ENCODE measurements at places on chromosomes 1 and 21.

- DNase-seq, result peak; percentile 55
Measured at GRCh38 chr1:182629499-182630096, 25.4 kb upstream of the RGS16 start.

- DNase-seq, result no peak
Measured at GRCh38 chr1:107990606-107991005, 25.6 kb upstream of the VAV3 start.

DNA sequence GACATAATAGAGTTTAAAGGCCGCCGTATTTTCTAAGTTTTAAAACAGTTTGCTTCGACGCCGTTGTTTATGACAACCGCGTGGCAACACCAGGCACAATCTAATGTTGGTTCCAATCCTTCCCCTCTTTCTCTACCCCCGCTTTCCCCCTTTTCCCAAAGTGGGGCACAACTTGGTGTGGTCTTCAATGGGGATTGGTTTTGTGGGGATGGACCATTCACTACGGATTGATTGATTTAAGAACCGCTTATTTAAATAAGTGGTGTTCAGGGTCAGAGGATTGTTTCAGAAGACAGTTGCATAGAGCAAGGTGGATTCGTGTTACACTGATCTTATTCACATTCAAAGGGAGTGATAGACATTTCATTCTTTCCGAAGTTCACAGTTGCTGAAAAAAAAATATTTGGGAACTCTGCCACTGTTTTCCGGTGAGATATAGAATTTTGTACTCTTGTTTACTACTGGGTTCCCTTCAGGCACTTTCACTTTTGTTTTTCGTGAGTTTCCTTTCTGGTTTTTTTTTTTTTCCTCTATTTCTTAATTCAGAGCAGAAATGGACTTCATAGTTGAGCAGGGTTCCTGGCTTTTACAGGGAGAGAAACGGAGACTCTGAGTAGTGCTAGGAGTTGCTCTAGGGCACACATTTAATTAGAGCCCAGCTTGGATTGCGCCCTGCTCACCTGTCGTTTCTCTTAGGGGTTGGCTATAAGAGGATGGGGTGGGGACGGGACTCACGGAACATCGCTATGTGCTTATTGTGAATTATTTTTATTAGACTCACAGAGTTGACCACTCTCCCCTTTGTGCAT, 79.6 kb upstream of the AK4 start:
- DNase-seq, result no peak

GRCh38 chr1:95323123-95323522, 89.1 kb downstream of the RWDD3 start:
- DNase-seq, result no peak

- DNase-seq, result no peak
Measured at GRCh38 chr1:15620155-15620545, 2.9 kb downstream of the DDI2 start.

DNA sequence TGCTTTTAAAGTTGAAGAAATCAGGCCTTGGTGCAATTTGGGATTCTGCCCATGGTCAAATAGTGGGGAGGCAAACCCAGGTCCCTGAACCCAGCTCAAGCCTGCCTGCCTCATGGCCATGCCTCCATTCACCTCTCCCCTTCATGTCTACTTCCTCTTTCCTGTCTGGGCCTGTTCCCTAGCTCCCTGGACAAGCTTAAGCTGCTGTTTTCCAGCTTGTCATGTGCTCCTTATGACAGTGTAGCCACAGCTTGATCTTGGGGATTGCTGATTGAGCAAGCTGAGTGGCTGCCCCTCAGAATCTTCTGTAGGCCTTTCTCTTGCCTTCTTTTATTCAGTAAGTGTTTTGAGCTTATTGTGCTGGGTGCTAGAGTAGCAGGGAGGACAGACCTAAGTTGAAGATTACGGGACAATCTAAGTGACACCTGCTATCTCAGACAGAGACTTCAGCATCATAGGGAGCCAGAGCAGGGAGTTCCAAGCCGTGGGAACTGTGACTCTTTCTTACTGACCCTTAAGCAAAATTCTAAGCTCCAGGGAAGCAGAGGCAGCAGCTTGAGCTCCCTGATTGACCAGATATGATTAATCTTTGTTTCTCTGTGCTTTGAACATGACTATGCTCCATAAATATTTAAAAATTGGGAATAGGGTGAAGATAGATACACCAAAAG, 520 bp upstream of the MR1 start:
- no peak for DNase-seq

DNA sequence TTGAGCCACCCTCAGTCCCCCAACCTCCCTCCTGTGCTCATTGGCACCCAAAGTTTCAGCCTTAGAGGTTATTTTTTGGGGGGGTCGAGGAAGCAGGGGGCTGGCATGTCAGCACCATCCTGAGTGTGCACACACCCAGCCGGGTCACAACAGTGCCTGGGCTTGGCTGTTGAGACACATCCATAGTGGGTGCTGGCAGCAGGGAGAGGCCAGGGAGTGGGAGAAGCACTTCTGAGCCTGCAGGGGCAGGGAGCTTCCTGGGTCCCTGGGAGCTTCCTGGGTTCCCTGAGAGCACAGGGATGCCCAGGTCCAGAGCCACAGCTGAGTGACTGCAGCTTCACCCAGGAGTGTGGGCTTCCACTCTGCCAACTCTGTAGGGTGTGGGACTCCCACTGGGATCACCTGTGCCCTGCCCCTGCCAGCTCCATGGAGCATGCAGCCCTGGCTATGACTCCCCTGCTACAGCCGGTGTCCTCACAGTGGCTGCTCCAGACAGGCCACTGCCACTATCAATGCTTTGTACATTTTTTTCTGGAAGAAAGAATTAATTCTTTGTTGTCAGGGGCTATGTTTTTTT, 240.4 kb downstream of the PTGER3 start:
- DNase-seq, result no peak

GRCh38 chr21:29233611-29234540, 64.8 kb upstream of the BACH1 start:
- no peak for DNase-seq

DNA sequence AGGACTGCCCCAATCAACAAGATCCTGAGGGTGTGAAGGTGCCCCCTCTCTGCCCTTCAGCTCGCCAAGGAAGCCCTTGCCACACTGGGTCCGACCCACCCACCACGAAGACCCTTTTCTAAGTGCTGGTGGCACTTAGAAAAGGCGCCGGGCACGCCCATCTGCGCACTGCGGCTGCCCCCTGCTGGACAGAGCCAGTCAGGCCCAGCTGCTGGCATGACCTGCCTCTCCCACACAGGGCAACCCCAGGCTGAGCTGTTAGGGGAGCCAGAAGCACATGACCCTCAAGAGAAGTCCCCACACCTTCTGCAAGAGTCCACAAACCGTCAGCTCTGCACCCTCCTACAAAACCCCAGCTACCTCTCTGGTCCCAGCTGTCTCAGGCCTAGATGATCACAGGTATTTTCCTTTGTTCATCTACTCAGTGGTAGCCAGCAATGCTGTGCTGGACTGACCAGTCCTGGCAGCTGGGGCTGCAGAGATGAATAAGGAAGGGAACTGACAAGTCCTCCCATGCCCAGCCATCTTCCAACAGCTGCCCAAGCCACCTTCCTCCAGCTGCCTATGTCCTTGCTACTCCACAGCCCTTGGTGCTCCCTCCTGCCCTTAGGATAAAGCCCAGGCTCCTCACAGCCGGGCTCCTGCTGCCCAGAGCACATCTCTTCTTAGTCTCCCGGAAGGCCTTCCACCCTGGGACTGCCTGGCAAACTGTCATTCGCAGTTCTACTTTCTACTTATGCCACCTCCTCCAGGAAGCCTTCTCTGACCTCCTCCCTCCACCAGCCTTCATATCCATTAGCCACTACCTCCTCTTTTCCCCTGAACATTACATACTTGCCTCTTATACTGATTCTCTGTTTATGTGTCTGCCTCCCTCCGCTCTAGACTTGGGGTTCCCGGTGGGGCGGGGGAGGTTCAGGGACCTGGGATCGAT, 39.8 kb upstream of the ZC3H12A start:
- peak; percentile 58 for DNase-seq

DNA sequence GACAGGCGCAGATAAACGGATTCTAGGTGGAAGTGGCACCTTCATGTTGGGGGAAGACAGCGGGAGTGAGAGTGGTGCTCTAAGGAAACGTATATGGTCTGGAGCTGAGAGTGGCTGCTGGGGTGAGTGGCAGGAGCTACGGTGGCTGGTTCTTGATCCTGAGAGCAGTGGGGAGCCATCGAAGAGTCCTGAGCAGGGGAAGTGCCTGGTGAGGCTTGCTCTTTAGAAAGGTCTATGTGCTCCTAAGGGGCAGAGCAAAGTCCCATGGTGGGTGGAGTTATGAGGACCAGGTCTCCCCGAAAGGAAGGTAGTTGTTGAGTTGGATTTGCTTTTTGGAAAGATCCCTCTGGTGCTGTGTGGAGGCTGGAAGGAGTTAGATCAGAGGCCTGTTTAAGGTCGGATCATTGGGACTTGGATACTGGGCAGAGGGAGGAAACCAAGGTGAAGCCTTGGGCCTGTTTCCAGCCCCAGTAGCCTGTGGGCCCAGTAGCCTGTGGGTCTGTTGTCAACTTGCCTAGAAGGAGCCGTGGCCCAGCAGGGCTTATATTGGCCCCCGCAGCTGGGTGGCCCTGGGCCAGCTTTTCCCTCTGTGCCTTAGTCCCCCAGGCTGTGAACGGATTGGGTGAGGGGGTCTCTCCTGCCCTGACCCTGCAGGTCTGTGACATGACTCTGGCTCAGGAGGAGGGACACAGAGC, 33.0 kb downstream of the ACOT11 start:
- no peak for DNase-seq

DNA sequence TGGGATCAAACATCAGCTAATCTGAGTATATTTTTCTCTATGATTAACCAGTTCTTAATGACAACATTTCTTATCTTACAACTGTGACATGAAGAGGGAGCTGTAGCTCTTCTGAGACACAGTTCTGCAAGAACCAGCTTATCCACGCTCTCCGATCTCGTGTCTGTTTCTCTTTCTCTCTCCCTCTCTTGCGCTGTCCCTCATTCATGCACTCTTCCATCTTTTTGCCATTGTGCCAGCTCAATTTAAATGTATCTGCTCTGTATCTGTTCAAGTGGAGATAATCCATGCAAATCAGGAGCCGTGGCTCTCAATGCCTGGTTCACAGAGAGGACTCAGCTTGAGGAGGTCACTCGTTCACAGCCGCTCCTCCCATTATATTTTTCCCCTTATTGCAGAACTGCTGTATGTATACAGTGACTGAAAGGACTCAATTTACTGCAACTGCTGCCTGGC, 494.7 kb upstream of the ADGRL2 start:
- no peak for DNase-seq

DNA sequence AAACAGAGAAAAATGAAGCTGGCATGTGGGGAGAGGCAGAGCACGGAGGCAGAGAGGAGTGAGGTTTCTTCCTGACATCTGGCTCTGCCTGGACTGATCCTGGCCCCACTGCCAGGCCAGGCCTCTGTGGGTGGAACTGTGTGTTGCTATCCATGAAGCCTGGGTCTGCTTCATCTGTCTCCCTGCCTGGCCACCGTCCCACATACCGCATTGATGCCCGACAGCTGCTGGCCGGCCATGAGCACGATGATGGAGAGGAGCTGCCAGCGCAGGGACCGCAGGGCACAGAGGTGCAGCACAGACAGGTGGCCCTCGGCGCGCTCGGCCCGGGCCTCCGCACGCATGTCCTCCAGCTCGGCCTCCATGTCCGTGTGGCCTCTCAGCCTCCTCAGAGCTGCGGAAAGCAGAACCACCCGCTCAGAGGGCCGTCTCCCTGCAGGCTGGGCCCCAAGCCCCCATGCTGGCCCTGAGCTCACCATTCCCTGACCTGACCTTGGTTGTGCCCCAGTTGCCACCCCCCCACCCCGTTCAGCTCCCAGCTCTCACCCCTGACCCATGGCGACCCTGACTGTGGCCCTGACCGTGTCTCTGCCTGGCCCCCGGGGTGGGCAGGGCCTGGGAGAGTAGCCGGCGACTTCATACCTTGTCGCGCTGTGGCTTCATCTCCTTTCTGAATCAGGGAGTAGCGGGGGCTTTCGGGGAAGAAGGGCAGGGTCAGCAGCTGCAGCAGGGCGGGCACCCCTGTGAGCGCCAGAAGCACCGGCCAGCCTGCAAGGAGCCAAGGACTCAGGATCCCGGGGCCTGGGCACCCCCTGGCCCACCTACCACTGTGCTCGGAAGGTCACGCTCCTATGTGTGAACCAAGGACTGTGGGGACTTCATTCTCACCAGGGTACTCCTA, 11.5 kb downstream of the SLC2A7 start:
- no peak for DNase-seq

- no peak for DNase-seq
Measured at GRCh38 chr1:217626321-217626720, 4.6 kb downstream of the GPATCH2 start.

DNA sequence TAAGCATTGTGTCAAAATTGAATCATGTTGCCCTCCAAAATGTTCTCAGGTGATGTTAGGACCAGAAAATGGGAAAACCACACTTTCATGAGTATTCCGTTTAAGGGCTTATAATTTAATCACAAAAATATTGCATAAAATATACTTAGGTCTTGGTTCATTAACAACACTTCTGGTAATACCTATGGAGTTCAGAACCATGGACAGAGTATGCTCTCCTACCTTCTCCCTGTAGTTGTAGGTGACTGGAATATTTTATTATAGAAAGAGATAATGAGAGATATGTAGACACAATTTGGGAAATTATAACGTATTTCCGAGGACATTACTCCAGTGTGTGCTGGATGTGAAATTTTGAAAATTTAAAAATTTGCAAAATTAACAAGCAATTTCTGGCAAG, 232.5 kb downstream of the NCAM2 start:
- no peak for DNase-seq

GRCh38 chr1:97647776-97648175, 273.1 kb downstream of the DPYD start:
- no peak for DNase-seq

DNA sequence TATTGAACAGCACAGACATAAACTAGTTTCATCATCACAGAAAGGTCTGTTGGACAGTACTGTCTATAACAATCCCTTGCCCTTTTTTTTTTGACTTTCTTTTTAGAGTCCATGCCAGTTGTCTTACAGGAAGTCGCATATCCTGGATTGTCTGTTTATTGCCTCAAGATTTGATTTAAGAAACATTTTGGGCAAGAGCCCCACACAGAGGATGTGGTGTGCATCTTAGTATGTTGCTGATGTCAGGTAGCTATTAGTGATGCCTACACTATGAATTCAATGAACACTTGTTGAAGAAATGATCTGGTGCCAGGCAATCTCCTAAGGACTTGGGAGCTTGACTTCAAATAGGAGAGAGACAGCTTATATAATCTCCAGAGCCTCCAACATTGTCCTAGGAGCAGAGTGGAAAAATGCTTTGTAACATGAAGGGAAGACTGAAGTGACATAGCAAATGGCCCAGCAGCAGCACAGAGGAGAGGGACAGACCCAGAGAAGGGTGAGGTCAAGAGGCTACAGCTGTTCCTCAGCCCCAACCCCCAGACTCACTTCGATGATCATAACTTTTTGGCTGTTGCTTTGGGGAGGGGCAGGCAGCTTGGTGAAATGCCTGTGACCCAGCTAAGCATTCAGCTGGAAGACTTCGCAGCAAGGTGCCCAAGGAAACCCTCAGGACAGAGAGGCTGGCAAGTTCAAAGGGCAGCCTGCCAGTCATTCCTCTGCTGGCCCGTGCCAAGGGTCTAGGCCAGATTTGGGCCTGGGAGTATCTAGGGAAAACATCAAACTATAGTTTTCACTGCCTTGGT, 7.5 kb upstream of the RAB29 start:
- DNase-seq, result no peak

Data from activated CD4-positive, alpha-beta T cell treated with anti-CD3 and anti-CD28 coated beads, Interleukin-2, amount 50 U/mL, for 4 hours (primary cell).